ENCODE measurements at places on chromosomes 3 and 15.
A peak's percentile ranks its signal among the peaks of the same experiment; 100 is the strongest.

DNA sequence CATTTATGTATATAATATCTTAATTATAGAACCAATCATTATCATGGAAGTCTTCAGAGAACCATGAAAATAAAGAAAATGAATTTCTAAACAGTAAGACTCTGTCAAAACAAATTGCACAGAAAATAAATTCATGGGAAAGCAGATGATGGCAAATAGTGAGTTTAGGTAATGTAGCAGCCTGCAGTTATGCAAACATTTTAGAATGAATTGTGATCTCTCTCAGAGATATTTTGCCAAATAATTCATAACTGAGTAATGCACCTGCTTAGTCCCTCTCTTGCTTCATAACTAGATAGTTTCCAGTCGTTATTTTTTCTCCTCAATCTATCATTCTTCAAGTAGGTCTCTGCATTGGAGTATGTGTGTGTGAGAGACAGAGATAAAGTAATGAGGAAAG lies 492.7 kb upstream of the THBS1 start:
- DNase-seq, result no peak

GRCh38 chr3:179028408-179028807 lies 43.2 kb downstream of the ZMAT3 start:
- no peak for DNase-seq

DNA sequence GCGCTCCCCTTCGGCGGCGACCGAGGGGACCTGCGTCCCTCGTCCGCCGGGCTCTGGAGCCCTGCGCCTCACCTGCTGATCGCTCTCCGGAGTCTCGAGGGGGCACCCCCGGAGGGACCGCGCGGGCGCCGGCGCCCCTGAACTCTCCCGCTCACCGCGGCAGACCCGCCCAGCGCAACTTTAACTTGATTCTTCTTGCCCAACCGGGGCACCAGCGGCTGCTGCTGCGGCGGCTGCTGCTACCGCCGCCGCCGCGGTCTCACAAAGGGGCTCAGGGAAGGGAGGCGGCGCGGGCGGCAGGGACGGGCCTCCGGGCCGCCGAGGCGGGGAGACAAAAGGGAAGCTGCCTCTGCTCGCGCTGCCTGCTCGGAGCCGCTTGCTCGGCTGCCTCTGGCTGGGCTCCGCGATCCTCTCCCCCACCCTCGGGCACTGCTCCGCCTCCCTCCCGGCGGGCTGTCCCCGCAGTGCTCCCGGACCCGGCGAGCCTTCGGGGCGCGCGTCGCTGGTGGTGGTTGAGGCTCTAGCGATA lies at the start of gene PPM1L:
TSS of gene PPM1L (plus strand) at position 456 of the 529 bp plus-strand sequence.
- DNase-seq, result peak; percentile 66

DNA sequence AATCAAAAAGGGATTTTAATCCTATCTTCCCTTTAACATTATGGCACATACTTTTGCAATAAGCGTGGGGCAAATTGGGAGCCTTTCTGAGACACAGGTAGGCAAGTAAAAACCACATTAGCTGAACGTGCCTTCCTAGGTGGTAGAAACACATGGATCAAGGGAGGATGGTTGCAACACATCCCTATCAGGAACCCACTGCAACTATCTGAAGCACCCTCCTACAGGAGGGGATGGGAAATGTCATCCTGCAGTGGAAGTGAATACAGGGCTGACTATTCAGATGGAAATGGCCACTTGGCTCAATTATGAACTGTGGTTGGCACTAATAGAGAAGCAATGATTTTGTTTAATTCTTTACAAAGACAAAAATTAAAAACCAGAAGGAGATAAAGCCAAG lies 826.3 kb downstream of the FHIT start:
- DNase-seq, result no peak

DNA sequence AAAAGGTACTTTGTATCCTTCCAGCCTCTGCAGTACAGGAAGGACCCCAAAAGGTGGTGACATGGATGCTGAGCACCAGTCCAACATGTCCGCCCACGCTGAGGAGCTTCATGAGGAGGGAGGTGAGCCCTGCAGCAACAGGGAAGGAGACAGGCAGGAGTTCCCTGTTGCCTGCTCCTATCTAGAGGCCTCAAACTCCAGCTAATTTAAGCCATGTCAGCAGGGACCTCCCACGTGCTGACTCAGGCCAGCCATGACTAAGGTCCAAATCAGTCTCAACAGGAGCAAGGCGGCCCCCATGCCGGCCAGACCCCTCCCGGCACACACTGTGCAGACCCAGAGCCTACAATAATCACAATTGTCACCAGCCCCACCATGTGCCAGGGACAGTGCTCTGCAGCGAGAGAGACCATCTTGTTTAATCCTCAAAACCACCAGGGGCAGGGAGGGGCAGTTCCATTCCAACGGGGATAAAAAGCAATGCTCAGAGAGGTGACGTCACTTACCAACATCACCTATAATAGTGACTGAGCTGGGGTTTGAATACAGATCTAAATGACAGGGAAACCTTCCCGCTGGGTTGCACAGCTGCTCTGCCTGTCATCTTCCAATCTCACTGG lies 54.5 kb upstream of the GATA2 start:
- no peak for DNase-seq

- DNase-seq, result no peak
These were observed 3.6 kb downstream of the CTNNB1 start for GRCh38 chr3:41202834-41203345.

- no peak for DNase-seq
These were observed 31.6 kb downstream of the ZNF654 start for GRCh38 chr3:88090681-88091080.

GRCh38 chr3:152385761-152386160 lies 117.0 kb downstream of the MBNL1 start:
- no peak for DNase-seq

DNA sequence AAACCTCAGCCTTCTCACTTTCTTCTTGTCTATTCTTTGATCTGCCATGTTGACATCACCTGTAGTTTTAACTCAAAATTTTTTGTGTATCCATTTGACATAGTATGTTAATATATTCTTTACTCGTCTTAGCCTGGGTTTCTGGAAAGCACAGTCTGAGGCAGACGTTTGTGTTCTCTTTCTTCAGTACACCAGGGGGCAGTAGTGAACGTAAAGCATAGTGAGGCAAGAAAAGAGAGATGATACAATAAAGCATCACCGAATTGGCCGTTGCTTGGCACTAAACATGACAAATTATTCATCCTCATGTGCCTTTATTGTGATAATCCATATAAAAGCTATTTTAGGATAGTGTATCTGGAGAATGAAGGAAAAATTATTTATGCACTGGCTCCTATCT lies 141.0 kb upstream of the MYRIP start:
- no peak for DNase-seq

DNA sequence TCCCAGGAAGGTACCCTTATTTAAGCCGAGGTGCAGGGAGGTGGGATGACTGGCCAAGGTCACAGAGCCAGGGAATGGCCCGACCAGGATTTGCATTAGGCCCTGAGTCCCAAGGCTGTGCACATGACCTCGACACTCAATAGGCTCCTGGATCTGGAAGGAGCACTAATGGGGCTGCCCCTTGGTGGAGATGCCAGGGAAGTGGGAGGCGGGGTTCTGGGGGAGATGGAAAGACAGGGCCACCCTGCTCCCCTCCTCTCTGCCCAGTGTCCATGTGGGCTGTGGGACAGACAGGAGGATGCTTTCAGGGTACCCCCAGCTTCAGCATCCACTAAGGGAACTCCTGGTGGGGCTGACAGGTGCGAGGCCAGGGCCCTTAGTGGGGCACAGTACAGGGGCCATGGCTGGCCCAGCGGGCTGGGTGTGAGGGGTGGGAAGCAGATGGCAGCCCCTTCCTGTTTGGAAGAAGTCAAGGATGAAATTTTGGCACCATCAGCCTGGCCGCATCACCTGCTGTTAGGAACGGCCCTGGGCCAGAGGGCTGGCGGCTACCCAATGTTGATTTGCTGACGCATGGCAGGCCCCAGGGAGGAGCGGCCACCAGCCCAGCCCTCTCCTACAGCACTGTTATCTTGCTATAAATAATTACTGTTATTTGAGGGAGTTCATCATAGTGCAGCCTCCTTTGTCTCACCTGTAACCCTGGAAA lies 37.3 kb downstream of the ATP2B2 start:
- no peak for DNase-seq

- DNase-seq, result no peak
These were observed 40.0 kb downstream of the WNT7A start for GRCh38 chr3:13839726-13840340.

GRCh38 chr3:177932750-177933660 lies 603.2 kb upstream of the KCNMB2 start:
- no peak for DNase-seq

DNA sequence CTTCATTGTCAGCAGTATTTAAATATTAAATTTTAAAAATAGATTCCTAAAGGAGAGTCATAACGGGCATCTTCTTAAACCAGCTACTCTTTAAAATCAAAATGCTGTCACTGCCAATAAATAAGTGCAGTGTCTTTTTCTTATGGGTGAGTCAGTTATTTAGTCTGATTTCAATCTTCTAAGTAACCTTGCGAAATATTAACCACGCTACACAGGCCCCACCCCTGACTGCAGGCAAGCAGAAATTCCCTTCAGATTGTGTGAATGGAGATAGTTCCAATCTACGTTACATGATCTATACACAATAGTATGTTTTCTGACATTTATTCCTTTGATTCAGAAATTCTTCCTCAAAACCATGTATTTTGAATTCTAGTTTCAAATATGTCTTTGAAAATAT lies 141.5 kb downstream of the GADL1 start:
- DNase-seq, result no peak

DNA sequence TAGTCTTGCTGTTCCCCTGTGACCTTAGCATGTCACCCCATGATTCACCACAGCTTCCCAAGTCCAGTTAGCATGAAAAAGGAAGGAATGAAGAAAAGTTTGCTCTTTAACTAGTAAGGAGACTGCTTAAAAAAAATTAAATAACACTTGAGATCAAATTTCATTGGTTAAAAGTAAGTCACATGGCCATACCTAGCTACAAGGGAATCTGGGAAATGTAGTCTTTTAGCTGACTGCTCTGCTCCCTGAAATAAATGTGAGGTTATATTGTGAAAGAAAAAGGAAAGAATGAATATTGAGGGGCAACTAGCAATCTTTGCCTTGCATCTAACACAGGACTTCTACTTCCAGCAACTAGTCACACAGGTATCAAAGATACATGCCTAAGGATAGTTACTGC lies 84.7 kb upstream of the LRRN1 start:
- no peak for DNase-seq

DNA sequence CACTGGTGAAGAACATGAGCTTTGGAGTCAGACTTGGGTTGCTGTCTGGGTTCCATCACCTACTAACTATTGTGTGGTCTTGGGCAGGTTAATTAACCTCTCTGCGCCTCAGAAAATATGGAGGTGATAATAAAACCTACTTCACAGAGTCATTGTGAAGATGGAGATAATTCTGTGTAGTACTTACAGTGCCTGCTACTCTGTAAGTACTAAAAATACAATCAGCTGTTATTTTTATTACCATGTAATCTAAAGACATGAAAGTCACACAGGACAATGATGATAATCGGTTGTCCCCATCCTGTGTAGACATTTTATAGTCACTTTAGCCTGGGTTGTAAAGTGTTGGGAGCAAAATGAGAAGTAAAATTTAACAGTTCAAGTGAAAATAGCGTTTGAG lies 334.1 kb downstream of the THSD4 start:
- DNase-seq, result no peak

GRCh38 chr3:130557336-130558035 lies 40.5 kb downstream of the COL6A6 start:
- no peak for DNase-seq

- no peak for DNase-seq
These were observed 92.6 kb upstream of the ZBTB20 start for GRCh38 chr3:115239717-115240116.

GRCh38 chr15:91947683-91948608 lies 94.4 kb downstream of the SLCO3A1 start:
- DNase-seq, result no peak

- no peak for DNase-seq
These were observed 14.5 kb downstream of the SLC6A20 start for GRCh38 chr3:45781841-45782240.

DNA sequence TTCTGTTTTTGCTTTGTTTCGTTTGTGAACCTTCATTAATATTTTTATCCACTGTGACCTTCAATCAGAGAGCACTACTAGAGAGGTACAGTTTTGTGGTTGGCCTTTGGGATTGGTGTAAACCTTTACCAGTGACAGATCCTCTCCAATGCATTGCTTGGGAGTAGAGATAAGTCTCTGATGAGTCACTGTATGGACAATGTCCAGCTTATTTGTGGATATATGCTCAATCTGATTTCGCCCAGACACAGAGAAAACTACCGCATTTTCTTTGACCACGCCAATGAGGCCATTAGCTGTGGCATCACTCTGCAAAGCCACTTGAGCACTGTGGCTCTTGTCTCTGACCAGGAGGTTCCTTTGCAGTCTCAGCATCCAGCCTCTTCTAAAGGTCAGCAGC lies 964.7 kb downstream of the TUSC7 start:
- DNase-seq, result no peak

DNA sequence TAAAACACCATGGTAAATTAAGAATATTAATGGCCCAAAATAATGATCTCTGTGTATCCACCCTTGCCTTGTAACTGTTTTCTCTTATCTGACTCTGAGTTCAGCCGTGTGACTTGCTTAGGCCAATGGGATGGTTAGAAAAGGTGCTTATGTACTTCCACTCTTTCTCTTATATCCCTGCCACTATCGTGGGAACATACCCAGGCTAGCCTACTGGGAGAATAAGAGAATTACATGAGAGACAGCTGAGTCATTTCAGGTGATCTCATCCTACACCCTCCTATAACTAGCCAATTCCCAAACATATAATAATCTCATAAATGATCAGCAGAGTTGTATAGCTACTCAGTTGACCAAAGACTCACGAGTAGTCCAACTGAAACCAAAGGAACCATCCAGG lies 98.3 kb upstream of the ABI3BP start:
- DNase-seq, result no peak

DNA sequence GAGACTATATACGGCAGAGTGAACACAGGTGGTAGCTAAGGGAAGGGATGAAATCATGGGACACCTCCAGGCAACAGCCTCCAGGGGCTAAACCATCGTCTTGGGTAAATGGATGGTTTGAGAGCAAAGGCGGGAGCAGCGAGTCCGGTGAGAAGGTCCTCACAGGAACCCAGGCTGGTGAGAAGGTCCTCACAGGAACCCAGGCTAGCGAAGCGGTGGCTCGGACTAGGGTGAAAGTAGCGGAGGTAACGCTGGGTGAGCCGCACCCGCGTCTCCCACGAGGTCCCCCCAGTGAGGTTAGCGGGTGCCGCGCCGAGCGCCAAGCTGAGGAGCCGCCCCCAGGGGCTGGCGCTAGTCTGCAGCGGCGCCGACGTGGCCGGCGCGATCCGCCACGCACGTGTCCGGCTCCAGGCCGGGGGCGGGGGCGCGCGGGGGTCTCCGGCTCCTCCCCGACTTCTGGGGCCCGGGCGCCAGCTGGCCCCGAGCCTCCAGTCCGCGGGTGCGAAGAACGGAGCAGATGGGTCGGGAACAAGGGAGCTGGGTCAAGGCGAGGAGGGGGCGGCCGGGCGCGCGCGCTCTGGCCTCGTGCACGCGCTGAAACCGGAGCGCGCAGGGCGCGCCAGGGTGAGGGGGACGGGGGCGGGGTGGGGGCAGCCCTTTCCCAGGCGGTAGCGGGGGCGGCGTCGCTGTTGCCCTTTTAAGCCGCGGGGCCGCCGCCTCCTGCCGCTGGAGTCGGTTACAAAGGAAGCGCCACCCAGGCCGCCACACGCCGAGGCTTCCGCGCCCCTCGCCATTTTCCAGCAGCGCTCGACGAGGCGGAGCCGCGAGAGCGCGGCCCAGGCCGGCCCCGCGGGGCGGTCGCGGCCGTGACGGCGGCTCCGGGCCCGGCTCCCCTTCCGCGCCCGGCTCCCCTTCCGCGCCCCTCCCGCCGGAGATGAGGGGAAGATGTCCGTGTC lies at the start of gene UBE2Q2:
TSS of gene UBE2Q2 (plus strand) at position 726 of the 956 bp plus-strand sequence. CDS start at position 946, 220 bp downstream.
- peak; percentile 70 for DNase-seq

GRCh38 chr15:69972436-69972835 lies 125.3 kb downstream of the TLE3 start:
- no peak for DNase-seq

Data from central memory CD4-positive, alpha-beta T cell (primary cell).